Activated CD4-positive, alpha-beta memory T cell treated with anti-CD3 and anti-CD28 coated beads, Interleukin-2, amount 10 ng/mL, durations not matched to agents 7 days and 5 days (primary cell): ENCODE measurements at places on chromosomes 3 and 15. TPM values are rescaled to one million over a fixed set of nuclear protein-coding genes. Genes with fewer than 3 reads are reported as not detected.

- DNase-seq: no peak
These were observed 19.7 kb upstream of the SLC22A13 start for GRCh38 chr3:38245930-38246329.

- peak; percentile 67 for DNase-seq
These were observed 792 bp downstream of the GABPB1 start for GRCh38 chr15:50353975-50354837.

DNA sequence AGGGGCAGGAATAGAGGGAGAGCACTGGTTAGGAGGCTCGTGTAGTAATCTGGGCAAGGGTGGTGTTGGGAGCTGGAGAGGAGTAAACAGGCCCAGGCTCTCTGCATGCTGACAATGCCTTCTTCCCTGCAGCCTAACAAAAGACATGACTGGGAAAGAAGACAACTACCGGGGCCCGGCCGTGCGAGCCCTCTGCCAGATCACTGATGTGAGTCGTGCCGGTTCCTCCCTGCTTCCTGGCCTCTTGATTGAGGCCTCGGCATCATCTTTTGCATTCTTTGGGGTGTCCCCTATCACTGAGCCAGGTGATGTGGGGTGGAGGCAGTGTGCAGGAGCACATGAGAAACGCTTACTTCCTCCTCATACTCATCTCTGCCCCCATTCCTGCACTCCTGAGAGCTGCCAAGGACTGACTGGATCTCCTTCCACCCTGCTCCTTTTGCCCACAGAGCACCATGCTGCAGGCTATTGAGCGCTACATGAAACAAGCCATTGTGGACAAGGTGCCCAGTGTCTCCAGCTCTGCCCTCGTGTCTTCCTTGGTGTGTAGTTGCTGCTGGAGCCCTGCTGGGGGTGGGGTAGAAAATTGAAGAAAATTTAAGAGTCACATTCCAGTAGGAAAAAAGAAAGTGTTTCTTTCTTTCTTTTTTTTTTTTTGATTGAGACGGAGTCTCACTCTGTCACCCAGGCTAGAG, 5.3 kb downstream of the COPG1 start:
- no peak for DNase-seq

DNA sequence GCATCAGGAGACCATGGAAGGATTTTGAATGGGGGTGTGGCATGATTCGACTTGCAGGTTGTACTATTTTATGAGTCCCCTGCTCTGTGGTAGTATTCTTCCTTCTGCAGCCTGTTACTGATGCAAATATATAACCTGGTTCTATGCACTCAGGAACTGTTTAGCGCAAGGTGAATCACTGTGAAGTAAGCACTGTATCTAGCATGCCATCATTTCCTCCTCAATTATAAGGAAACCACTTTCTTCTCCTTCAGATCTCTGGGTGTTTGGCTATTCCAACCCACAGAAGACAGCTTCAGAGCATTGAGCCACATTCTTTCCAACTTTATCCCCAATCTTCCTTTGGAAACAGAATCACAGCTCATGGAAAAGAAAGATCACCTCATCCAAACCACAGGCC, 176.7 kb downstream of the DIPK2A start:
- no peak for DNase-seq

- no peak for DNase-seq
These were observed 15.0 kb upstream of the EHD4 start for GRCh38 chr15:41987246-41987924.

DNA sequence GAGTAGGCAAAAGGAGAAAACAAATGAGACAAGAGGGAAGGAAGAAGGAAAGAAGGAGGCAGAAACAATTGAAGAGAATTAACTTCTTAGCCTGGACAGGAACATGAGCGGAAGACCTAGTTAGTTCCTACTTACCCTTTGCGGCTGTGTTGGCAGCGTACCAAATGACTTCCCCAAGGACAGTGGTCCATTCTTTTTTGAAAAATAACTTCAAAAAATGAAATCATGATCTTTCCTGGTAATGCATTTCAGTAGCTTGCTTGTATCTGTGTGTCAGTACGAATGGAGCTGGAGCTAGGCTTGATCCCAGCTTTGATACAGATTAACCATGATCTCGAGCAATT, 41.5 kb upstream of the CFAP161 start:
- DNase-seq: no peak

Gene ADAMTS9
- not detected for total RNA-seq

Gene CCR5
- 85.3 TPM for total RNA-seq

Gene RBSN
- total RNA-seq: 19.7 TPM

GRCh38 chr3:14467814-14468620, 65.6 kb downstream of the SLC6A6 start:
- peak; percentile 46 for DNase-seq

DNA sequence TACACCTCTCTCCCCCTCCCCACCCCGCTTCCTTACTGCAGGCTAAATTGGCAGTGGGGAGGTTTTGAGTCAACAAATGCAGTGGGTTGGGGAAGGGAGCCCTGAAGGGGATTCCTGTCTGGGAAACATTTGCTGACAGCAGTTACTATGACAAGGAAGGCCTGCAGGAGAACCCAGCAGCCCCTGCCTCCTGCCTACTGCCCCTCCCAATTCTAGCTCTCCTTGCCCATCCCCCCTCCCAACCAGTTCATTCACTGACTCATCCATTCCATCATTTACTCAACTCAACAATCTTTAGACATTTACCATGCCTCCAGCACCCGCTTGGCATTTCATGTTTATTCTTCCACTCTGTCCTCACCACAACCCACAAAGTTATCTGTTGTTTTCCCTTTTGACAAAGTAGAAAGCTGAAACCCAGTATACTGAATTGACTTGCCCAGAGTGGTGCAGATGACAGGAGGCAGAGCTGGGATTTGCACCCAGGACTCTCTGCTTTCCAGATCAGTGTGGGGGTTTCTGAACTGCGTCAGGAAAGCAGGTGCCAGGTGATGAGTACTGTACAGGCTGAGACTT, 75.0 kb downstream of the MAGEF1 start:
- peak; percentile 43 for DNase-seq

DNA sequence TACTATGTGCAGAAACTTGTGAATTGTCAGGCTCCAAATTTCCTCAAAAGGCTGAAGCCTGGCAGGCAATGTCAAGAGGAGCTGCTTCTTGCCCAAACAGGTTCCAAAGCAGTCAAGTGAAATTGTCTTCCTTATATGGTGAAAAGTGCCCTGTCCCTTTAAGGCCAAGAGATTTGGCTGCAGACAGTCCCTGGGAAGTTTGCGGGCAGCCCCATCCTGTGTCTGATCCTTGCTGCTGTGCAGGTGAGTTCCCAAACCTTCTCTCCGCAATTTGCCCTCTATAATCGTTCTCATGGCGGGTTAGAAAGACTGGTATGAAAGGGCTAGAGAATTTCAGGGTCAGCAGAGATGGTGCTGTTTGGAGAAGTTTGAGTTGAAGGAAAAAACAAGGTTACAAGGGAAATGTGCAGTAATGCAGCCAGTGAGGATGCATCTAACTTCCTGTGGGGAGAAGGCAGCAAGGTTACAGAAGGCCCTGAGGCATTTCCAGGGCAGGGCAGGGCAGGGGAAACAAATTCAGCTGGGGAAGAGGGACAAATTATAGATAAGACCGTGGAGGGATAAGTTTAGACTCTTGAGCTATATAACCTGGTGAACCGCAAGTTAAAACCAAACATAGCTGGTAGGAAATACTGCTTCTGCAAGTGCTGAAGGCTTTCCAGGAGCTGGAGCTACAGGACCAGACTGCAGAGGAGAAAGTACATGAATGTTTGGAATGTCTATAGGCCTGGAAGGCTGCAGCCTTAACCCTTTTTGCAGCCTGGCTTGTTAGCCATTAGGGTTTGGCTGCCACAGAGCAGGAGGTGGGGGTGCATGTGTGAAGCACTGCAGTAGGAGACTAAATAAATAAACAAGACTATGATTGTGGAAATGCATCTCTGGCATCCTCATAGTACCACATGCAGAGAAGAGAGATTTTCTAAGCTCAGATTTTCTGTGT, 256.2 kb upstream of the IL12A start:
- DNase-seq: no peak

DNA sequence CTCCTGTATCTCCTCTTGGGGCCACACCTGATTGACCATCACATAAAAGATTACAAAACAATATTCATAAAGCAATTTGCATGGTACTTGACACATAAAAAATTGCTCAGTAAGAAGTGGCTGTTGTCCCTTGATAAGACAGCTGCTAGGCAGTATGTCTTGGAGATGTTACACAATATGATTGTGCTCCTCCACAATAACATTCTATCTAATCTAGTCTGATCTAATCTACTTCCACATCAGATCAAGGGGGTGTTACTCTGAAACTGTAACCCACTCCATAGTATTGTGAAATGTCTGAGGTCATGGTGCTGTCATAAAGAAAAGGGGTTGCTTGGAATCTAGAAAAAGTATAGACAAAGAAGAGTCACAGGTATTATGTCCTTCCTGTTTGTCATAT, 23.4 kb upstream of the AQP9 start:
- DNase-seq: no peak

Gene MRPS25
- 34.6 TPM for total RNA-seq
